NAMALWA (cell line): ENCODE measurements at places on chromosomes 4 and X.

GRCh38 chr4:176156656-176157055 is 38.7 kb downstream of the SPATA4 start:
- DNase-seq: no peak

GRCh38 chr4:188554413-188554812 is 415.2 kb downstream of the TRIML1 start:
- no peak for DNase-seq

GRCh38 chrX:3177851-3178250 is 136.6 kb downstream of the ARSF start:
- DNase-seq: no peak

- no peak for DNase-seq
Measured at GRCh38 chr4:6322761-6323566, 53.3 kb downstream of the WFS1 start.

GRCh38 chr4:187128222-187128621 is 404.6 kb upstream of the FAT1 start:
- DNase-seq: no peak

- no peak for DNase-seq
Measured at GRCh38 chr4:1403591-1404572, 2.4 kb downstream of the NKX1-1 start.

GRCh38 chr4:185098474-185098873 is 44.6 kb upstream of the SLC25A4 start:
- DNase-seq: no peak

GRCh38 chrX:40263014-40263560 is 165.3 kb upstream of the BCOR start:
- DNase-seq: no peak

DNA sequence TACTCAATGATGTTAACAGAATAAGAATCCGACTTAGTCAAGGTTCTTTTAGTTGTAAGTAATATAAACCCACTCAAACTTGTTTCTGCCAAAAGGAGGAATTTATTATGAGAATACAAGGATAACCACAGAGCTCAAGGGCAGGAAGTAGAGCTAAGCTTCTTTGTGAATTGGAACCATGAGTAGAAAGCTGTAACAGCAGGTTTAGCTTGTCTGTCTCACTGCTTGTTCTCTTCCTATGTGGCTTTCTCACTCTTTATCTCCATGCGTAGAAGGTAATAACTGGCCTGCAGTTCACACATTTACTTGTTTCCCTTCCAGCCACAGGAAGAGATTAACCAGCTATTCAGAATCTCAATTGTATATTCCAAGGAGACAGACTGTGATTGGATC is 378.3 kb downstream of the PPP1R2C start:
- DNase-seq: no peak

DNA sequence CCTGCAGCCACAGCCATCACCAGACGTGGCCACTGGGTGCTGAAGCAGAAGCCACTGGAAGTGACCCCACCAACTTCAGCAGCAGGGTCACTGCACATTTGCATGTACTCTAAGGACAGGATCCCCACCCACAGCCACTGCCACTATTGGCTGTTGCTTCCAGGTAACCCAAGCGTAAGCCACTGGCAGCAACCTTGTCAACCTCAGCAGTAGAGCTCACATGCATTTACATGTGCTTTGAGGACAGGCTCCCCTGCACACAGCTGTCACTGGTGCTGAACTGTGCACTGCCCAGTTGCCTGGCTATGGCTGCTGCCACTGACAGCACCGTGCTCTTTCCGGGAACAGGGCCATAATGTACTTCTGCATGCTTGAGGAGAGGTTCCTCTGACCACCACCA is 332.4 kb upstream of the DMD start:
- DNase-seq: no peak

GRCh38 chr4:106140601-106141000 is 175.4 kb downstream of the TBCK start:
- DNase-seq: no peak
